ENCODE measurements at places on chromosomes 6 and 20. TPM values are rescaled to one million over a fixed set of nuclear protein-coding genes. Genes with fewer than 3 reads are reported as not detected.

The ANGPT4 gene
- polyA plus RNA-seq = 0.20 TPM

The LST1 gene
- 6.5 TPM for polyA plus RNA-seq

The SMLR1 gene
- 3.7 TPM for polyA plus RNA-seq

The SGK2 gene
- polyA plus RNA-seq = 36.3 TPM

DNA sequence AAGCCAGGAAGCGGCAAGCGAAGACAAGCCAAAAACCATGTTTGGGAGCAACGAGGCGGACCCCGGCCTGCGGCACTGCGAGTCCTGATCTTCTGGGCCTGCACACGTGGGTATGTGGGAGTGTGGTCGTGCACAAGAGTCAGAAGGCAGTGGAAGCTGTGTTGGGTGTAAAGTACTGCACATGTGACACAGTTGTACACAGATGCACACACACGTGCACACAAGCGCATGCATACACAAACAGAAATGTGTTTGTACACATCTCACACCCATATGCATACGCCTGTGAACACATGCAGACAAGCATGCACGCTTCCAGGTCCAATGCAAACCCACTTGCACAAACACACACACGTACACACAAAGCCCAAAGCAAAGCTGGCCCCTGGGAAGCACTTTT lies 52.6 kb upstream of the SLCO4A1 start:
- DNase-seq = no peak

DNA sequence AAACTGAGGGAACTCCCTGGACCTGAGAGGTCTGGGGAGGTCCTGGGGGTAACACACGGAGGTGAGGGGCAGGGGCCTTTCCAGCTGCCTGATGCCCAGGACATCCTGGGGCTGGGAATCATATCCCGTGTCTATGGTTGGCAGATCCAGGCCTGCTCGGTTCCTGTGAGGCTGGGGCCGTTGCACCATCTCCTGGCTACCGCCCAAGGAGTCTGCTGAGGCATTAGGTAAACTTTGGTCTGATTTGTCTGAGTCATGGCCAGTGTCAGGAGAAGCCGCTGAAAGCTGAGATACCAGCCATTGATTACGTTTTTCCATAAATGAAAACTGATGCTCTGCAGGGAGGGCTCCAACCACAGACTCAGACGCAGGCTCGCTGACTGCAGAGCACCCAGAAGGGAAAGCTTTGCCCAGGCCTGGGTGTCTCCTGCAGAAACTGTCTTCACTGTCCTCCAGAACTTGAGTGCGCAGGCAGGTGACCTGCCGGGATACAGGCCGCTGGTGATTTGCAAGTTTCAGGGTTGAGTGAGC lies 14.2 kb downstream of the TRAF3IP2 start:
- DNase-seq = no peak

GRCh38 chr6:148169706-148170105 lies 172.9 kb upstream of the SASH1 start:
- no peak for DNase-seq
